ENCODE measurements at places on chromosomes 1 and 21.

GRCh38 chr1:82260666-82261065, 459.9 kb downstream of the ADGRL2 start:
- DNase-seq, result no peak

DNA sequence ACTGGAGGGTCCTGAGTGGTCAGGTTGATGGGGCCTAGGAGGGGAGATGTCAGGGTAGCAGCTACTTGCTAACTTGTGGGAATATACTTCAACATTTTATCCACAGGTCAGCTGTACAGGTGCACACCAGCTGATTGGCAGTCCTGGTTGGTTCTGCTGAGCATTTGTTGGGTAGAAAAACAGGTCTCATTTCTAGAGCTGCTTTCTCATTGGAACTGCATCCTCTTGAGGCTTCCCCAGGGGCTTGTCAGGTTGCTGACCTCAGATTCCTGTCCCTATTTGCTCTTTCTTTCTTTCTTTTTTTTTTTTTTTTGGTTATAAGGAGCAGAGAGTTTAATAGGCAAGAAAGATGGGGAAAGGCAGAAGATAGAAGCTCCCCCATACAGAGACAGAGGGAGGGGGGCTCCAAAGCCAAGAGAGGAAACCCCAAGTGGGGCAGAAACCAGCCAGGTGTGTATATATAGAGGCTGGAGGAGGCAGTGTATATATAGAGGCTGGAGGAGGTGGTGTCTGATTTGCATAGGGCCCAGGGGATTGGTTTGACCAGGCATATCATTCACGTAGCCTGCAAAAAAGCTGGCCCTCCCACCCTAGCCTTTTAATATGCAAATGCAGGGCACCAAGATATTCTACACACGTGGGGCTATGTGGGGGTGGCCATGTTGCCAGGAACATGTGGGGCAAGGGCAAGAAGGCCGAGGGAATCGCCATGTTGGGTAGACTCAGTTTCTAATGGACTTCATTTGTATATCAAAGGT, 57.3 kb upstream of the STUM start:
- no peak for DNase-seq

GRCh38 chr1:34176830-34177603, at the start of gene C1orf94:
C1orf94 (plus strand) TSS chr1:34176907; CDS start chr1:34177790, 883 bp downstream.
- no peak for DNase-seq

DNA sequence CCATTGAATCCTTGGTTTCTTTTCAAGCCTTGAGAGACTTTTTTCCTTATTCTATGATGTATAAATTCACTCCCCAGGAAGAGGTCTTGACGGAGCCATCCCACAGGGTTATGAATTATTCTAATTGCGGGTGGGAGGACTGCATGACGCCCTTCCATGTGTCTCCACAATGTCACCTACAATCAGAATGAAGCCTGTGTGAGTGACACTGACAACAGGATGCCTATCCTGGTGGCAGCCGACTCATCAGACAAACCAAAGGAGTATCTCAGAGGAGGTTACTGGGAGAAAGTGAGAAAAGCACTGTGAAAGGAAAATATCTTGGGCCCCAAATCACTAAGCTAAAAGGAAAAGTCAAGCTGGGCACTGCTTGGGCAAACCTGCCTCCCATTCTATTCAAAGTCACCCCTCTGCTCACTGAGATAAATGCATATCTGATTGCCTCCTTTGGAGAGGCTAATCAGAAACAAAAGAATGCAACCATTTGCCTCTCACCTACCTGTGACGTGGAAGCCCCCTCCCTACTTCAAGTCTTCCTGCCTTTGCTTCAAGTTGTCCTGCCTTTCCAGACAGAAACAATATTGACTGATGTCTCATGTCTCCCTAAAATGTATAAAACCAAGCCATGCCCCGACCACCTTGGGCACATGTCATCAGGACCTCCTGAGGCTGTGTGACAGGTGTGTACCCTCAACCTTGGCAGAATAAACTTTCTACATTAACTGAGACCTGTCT, 98.4 kb downstream of the SMYD2 start:
- DNase-seq, result no peak

DNA sequence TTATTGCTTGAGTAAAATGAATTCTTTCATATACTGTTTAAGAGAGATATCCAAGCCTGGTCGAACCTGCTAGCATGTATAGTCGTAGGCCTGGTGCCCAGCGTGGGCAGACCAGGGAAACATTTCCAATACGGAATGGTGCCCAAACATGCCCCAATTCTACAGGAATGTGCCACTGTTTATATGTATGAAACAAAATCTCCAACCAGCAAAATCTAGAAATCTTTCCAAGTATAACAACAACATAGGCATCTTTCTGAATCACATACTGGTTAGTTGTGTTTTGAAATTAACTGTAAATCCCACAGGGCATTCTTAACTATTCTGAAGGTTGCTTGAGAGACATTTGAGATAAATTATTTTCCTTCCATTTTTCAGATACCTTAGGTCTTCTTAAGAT, 17.0 kb upstream of the ABCD3 start:
- DNase-seq, result no peak

DNA sequence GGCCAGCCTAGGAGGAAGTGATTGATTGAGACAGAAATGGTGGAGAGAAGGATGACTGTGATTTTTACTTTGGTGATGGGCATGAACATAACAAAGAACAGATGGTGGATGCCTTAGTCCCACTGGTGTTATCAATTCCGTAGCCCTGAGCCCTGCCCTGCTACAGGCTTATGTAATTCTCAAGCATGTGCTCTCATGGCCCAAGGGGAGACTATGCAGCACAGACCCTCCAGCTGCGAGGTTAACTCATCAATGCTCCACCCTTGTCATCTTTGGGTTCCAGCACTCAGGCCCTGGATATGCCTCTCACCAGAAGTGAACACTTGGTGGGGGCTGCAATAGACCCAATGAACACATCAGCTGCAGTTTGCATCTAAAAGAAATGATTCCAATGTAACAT, 62.7 kb upstream of the LRRC8D start:
- no peak for DNase-seq

GRCh38 chr1:40053138-40053887, 12.8 kb downstream of the CAP1 start:
- no peak for DNase-seq

DNA sequence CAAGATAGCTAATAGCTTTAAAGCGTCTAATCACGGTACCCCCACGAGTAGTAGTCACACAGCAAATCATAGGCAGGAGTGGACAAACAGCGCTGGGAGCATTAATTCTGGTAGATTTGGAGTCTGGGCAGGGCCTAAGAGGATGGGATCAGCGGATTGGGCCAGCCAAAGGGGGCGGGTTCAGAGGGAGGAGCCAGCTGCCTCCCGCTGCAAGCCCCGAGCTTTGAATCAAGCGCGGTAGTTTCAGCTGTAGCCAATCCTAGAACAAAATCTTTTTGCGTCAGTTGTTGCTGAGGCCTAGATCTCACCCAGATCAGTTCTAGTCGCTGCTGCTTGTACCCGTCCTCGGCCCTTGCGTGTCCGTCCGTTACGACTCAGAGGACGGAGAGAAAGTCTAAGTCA, 576 bp upstream of the NASP start:
- peak; percentile 95 for DNase-seq

DNA sequence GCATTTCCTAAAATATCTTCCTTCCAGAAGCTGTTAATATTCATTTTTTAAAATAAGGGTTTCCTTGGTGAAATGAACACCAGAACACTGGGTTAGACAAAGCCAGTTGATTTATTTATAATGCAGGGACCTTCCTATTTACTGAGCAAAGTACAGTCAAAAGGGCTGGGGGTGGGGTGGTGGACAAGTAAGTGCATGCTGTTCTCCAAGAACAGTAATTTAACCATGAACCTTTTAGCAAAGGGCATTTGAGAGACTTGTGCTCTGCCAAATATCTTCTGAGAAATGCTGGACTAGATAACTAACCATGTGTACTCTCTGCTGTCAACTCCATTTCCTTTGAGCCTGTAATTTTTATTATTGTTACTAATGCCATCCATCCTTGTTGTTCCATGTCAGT, 100.2 kb downstream of the OMA1 start:
- DNase-seq, result no peak

GRCh38 chr1:203026666-203027663, 674 bp downstream of the PPFIA4 start:
- DNase-seq, result no peak

DNA sequence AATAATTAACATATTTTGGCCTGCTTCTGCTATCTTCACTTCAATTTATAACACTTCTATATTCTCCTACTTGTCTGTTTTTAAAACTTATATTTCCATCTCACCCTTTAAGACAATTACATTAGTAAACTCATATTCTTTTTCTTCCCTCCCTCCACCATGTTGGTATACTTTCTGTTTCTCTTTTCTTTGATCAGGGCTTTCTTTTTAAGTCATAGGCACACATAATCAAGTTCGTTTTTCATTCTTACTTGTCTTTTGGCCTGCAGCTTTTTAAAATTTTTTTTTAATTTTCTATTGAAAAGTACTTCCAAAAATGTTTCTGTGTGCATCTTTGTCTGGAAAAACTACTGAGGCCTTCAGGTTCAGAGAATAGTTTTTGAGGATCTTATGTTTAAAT, 2.3 kb downstream of the PYHIN1 start:
- DNase-seq, result no peak

DNA sequence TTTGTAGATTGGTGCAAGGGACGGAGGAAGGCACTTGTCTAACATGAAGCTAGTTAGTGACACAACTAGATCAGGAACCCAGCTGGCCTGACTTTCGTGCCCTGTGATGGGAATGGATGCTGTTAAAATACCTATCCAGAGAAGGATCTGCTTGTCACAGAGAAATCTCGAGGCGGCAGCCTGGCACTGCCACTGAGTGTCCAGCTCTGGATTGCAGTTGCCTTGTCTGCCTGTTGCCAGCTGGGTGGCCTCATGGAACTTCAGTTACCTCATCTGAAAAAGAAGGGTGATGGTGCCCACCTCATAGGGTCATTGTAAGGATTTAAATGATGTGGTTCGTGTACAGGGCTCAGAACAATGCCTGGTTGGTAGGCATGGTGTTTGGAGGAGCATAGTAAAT, 2.4 kb upstream of the PKP1 start:
- no peak for DNase-seq

DNA sequence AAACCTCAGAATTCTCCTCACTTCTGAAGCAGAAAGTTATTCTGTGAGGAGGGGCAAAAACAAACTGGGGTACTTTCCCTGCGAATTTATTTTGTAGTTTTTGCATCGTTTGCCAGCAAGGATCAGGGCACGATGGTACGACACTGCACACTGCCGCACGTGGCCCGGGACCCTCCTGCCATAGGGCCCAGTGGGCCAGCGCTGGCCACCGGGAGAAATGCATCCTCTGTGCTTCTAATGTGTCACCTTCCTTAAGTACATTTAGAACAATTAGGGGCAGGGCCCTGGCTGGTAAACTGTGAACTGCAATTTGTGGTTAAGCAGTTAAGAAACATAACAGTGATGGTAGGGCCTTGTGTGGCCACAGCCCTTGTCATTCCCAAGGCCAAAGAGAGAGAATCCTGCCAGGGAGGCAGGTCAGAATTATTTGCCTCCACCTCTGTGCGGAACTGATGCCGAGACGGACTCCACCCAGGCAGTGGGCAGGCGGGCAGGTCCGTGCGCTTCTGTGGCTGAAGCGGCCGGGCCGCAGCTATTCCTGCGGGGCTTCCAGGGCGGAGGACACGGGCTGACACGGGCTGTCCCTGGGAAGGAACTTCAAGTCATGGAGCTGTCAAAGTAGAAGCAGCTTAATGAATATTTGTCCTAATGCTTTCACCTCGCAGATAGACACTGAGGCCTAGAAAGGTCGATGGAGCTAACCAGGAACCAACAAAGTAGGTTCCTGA, 12.5 kb downstream of the GPR137B start:
- DNase-seq, result no peak

GRCh38 chr1:114289824-114290223, 136.2 kb upstream of the SYT6 start:
- DNase-seq, result no peak

GRCh38 chr1:98429965-98430443, 231.5 kb upstream of the SNX7 start:
- DNase-seq, result no peak

DNA sequence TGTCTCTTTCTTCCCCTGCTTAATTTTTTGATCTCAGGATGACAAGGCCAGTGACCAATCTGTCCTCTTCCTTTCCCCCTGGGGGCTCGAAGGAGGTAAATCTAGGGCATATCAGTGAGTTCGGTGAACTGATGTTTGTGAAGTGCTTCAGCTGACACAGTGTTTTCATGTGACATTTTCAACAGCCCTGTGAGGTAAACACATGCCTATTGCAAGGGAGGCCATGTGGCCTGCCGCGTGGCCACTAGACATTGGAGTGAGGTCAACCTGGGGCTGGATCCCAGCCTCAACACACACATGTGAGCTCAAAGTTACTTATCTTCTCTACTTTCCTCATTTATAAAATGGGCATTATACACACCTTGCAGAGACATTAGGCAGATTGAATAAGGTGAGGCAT, 126.3 kb downstream of the PLPP3 start:
- DNase-seq, result no peak

DNA sequence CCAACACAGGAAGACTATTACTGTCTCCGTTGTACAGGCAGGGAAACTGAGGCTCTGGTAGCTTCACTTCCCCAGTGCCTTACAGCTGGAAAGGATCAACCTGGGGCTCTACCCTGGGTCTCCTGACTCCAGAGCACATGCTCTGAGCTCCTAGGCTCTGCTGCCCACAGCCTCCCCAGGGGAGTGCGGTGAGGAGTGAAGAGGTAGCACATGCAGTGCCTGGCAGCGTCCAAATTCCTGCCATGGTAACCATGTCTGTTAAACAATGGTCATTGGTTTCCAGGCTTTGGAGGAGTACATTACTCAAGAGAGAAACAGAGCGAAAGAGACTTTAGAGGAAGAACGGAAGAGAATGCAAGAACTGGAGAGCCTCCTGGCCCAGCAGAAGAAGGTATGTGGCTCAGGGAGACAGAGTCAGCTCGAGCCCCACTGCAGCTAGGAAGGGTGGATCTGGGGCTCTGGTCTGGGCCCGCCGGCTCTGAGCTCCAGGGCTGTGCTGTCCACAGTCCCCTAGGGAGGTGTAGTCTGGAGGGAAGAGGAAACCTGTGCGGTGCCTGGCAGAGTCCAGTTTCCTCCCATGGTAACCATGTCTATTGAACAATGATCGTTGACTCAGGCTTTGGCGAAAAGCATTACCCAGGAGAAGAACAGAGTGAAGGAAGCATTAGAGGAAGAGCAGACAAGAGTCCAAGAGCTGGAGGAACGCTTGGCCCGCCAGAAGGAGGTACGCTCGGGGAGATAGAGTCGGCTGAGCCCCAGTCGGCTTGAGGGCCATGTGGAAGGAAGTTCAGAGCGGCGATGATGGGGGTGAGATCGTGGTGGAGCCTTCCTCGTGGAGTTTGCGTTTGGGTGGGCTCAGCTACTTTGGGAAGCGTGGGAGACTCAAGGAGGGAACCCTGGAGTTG, 64.6 kb upstream of the EFHD2 start:
- DNase-seq, result no peak

- DNase-seq, result no peak
Observed at GRCh38 chr1:191696354-191696753, 461.9 kb upstream of the RGS18 start.

DNA sequence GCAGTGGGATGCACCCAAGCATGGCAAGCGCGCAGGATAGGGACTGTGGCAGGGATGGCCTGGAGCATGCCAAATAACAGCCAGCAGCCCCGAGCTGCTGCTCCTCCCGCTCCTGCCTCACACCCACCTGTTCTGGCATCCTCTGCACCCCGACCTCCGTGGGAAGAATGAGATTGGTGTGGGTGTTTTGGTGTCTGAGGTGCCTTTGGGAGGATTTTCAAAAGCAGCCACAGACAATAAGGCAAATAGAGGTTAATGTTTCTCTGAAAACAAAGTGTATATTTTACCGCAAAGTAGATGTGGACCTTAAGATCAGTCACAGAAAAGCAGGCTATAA, 35.5 kb downstream of the IGFN1 start:
- no peak for DNase-seq
